Upper lobe of left lung (tissue), 6 donors: ENCODE measurements at places on chromosomes 1 and 21.
A peak's percentile ranks its signal among the peaks of the same experiment; 100 is the strongest.

DNA sequence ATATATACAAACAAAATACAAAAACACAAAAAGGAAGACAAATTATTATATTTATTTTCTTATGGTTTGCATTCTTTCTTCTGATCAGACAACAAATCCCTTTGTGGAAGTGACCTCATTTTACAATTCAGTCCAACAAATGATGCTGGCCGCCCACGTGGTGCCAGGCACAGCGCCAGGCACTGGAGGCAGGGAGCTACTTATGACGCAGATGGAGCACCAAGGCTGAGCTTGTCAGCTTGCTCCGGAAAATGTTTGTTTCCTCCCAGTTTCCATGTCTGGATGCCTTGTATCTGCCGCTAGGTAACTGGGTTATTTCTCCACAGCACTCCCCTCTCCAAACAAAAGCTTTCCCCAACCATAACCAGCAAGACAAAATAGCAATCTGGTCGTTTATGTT, 30.7 kb upstream of the CD34 start:
- peak; percentile 35 for DNase-seq

GRCh38 chr1:40774266-40774998, 9.2 kb upstream of the KCNQ4 start:
- peak; percentile 53 for DNase-seq

- peak; percentile 95 for DNase-seq
These were observed 627 bp upstream of the GNB1 start for GRCh38 chr1:1891349-1892078.

DNA sequence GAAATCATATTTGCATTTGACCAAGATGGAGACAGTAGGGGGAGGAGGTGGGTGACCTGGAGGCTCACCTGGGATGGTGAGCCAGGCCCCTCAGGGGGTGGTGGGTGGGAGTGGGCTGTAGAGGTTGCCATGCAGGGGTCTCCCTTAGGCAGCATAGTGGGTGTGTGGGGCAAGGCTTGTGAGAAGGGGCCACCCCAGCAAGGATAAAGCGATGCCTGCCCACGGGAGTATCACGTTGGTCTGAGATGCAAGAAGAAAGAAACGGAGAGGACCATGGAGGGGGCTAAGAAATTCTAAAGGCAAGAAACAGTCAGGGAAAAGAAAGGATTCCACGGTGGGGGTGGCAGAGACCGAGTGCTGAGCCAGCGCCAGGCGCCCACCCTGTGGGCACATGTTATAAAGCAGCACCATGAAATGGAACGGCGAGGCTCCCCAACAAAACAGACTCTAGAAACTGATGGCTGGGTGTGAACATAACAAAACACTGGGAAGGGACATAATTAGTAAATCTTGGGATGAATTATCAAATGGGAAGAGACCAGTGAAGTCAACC, 11.7 kb upstream of the C2CD2 start:
- DNase-seq: peak; percentile 38

- no peak for DNase-seq
These were observed 172.6 kb downstream of the ZZZ3 start for GRCh38 chr1:77509898-77510297.

DNA sequence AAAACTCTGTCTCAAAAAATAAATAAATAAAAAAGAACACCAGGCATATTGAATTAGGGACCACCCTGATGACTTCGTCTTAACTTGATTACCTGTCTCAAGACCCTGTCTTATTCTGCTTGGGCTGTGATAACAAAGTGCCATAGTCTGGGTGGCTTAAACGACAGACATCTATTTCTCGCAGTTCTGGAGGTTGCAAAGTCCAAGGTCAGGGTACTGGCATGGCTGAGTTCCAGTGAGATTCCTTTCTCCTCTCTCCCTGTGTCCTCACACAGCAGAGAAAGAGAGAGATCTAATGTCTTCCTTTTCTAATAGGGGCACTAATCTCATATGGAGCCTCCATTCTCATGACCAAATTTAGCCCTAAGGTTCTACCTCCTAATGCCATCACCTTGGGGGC, 145.6 kb downstream of the HUNK start:
- DNase-seq: no peak

DNA sequence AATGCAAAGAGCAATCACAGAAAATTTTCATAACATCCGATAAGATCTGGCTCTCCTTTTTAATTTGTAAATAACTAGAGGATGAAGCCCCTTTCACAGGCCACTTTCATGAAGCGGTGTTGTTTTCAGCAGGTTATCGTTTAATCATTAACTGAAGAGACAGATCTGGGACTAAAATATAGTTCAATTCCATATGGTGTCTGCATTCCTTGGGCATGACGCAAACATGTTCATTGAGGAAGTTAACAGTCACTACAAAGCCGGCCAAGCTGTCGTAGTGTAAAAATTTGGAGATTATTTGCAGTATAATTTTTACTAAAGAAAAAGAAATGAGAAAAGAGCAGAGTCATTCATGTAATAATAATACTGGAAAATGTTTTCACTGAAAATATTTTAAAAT, 565.2 kb upstream of the ADAMTS5 start:
- no peak for DNase-seq

DNA sequence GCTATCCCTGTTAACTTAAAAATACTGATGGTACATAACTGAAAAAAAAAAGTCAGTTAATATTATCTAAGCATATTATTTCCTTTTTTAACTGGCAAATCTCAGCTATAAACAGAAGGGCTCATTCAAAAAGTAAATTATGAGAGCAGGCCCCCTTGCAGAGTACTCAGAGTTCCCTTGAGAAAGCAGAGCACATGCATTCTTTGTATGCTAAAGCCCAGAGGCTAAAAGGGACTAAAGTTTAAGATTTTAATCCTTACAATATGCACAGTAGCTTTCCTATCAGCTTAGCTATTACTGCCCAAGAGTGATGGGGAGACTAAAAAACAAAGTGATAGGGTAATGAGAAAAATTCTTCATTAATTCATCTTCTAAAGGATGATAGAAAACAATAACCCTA, 18.5 kb downstream of the SLC16A1 start:
- no peak for DNase-seq

DNA sequence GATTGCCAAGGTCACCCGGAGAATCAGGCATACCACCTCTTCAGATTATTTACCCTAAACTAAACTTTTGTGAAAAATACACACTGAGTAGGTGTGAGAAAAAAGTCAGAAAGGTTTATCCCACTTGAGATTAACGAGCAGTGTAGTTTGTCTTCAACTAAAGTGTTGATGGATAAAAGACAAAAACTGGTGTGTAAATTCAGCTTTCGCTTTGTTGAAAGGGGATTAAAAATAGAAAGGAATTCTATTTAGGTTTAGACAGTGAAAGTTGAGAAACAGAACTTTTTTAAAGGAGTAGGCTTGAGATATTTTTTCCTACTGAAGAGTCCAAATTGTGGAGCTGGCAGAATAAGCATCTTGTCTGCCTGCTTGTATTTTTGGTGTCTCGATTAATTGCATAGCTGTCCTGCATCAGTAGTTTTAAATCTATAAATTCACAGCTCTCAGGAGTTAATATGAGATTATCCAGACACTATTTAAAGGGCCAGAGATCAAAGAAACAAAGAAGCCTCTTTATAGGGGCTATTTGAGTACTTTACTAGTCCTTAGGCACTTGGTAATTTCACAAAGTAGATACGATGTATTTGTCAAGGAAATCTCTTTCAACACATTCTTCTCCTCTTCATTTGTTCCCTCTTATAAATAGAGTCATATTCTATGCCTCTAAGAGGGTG, 46.7 kb upstream of the RABGAP1L start:
- DNase-seq: no peak

GRCh38 chr1:108199201-108199691, 897 bp downstream of the SLC25A24 start:
- no peak for DNase-seq

GRCh38 chr1:114219172-114219868, 65.7 kb upstream of the SYT6 start:
- DNase-seq: no peak

GRCh38 chr1:93615582-93616150, 66.0 kb downstream of the BCAR3 start:
- no peak for DNase-seq

DNA sequence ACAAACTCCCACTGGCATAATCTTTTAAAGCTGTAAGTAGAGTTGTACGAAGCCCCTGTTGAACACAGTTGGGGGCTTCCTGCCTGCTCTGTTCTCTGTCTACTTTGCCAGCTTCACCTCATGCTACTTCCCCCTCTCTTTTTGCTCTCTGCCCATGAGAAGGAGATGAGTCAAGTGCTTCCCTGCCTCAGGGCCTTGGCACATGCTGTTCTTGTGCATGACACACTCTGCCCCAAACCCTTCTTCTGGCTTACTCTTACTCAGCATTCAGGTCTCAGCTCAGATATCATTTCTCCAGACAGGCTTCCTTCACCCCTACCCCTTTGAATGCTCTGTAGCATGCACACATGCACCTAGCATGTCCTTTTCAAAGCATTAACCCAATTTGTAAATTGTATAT, 208.8 kb downstream of the FOXD2 start:
- no peak for DNase-seq

DNA sequence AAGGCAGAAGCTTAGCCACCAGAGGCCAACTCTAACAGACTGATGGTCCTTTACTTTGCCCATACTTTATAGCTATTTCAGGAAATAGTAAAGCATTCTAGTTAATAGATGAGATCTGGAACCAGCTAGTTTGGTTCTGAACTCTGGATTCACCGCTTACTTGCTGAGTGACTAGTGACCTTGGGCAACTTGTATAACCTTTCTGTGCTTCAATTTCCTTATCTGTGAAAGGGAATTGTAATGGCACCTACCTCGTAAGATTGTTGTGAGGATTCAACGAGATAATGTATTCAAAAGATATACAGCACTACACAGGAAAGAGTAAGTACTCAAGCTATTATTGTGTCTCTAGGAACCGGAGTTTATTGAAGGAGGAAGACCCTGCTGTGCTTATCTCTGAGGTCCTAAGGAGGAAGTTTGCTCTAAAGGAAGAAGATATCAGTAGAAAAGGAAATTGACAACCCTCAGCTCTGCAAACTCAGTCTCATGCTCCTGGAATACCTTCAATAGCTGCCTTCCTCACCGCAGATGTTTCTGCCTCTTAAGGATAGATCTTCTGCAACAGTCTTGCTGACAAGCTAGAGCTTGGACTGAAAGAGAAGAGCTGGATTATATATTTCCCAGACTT, 11.9 kb downstream of the MTFR1L start:
- DNase-seq: no peak

DNA sequence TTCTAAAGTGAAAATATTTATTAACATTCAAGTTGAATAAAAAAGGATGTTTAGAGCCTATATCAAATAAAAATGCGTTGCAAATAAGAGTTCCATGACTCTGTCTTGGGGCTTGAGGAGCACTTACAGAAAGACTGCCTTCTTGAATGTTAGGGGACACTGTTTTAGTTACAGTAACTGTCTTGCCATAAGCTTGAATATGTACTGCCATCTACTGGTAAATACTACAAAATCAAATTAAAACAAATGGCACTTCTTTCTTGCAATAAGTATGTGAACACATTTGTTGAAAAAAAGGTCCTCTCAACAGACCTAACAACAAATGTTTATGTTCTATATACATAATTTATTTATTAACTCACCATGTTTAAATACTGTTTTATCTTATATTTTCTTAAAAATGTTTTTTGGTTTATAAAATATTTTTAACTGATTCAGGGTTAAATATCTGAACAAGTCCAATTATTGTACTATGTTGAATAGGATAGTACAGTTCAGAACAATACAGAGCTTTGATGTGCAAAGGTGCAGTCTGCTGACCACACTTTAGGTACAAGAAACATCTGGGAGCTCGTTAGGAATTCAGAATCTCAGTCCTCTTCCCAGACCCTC, 199.5 kb downstream of the LRRIQ3 start:
- no peak for DNase-seq

- no peak for DNase-seq
These were observed 84.9 kb downstream of the VWA5B1 start for GRCh38 chr1:20375563-20375962.

GRCh38 chr1:174160109-174160473, 771 bp downstream of the RABGAP1L start:
- peak; percentile 48 for DNase-seq

- DNase-seq: no peak
These were observed 19.6 kb downstream of the FH start for GRCh38 chr1:241499910-241500309.

DNA sequence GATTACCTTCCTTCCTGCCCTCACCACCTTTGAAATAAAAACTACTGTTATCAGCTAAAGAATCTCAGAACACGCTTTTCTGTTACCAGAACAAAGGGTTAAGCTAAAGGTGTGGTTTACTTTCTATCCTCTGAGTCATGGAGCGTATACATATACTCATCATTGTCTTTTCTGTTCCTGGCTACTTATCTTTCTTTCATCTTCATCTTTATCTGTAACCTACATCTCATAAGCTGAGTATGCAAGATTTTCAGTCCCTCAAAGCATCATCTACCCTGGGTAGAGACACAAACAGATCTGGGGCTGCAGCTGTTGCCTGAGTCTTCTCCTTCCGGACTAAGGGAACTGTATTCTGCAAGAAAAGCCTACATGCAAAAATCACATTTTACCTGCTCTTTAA, 75.6 kb downstream of the LMO4 start:
- no peak for DNase-seq

DNA sequence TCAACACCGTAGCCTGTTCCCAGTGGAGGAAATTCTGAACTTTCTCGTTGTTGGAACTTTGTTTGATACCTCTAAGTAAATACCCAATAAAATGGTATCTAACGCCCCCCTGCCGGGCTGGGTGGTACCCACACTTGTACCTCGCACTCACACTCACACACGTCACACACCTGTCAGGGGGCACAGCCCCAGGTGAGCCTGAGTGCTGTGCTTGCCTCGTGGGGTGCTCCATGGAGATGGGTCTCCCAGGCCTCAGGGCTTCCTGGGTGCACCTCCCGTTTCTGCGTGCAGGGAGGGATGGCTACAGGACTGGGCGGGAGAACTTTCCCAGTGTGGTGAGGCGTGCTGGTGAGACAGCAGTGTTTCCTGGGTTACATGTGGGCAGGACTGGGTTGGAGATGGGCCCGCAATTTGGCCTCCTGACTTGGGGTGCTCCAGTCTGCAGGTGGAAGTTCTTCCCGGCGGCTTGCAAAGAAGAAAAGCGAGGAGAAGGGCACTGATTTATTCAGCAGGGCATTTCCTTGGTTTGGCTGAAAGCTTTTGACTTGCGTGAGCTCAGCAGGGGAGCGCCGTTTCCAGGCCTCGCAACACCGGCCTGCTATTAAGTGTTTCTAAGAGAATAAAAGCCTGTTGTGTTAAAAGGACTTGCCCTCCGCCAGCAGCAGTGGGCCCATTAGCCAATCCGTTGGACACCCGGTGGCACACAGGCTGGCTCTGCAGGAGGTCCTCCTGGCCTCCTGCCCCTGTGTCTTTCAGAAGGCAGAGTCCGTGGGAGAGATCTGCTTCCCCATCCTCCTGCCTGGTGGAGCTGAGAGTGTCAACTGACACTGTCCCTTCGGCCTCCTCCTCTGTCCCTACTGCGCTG, 79.7 kb downstream of the KIF26B start:
- DNase-seq: no peak

DNA sequence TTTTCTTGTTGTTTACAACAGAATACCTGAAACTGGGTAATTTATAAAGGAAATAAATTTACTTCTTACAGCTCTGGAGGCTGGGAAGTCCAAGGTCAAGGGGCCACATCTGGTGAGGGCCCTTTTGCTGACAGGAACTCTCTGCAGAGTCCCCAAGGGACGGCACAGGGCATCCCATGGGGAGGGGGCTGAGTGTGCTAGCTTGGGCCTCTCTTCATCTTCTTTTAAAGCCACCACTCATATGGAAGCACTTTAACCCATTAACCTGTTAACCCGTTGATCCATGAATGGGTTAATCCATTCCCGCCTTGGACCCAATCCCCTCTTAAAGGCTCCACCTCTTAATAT, 76.3 kb downstream of the OBSCN start:
- no peak for DNase-seq
